CD4-positive, alpha-beta T cell treated with Interleukin-17A for 1 hour (primary cell): ENCODE measurements at places on chromosomes 16 and 17.

- no peak for DNase-seq
These were observed 18.2 kb upstream of the MEIOB start for GRCh38 chr16:1890024-1890707.

DNA sequence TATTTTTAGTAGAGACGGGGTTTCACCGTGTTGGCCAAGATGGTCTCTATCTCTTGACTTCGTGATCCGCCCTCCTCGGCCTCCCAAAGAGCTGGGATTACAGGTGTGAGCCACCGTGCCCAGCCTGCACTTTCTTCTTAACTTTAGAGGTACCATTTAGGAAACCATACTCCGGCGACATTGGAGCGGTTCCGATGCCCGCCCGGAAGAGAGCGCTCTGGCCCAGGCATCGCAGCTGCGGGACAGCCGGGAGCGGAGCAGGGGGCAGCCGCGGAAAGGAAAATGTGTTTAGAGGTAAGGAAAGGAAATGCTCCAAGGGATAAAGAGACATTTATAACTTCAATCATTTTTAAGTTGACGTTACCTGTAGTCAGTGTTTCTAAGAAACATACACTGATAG lies 6.0 kb upstream of the HS3ST3B1 start:
- DNase-seq = no peak

GRCh38 chr16:46715769-46716305 lies 26.4 kb downstream of the ORC6 start:
- DNase-seq = no peak

DNA sequence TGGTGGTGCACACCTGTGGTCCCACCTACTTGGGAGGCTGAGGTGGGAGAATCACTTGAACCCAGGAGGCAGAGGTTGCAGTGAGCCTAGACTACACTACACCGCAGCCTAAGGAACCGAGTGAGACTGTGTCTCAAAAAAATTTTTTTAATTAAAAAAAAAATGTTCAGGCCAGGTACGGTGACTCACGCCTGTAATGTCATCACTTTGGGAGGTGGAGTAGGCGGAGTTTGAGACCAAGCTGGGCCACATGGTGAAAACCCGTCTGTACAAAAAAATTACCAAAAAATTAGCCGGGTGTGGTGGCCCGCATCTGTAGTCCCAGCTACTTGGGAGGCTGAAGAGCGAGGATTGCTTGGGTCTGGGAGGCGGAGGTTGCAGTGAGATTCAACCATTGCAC lies 3.6 kb upstream of the FAM222B start:
- DNase-seq = no peak

DNA sequence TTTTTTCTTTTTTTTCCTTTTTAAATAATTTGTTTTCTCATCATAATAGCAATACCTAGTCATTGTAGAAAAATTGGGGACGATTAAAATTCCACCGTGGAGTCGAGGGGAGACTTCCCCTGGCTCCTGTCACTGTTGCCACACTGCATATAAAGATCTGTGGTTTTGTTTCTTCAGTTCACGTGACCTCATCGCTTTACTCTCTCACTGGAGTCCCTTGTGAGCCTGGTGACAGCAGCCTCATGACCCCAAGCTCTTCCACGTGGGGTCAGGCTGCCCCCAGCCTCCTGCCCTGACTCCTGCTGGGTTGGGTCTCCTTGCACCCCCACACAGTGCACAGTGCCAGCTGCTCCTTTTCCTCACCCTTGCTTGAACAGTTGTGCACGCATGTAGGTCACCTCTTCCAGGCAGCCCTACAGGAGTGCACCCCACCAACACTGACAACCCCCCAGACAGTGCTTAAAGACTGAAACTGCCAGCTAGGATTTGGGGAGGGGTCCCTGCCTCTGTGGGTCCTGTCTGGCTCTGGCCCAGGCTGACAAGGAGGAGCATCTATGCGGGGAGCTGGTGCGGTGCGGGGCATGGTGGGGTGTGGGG lies 7.3 kb upstream of the METRNL start:
- DNase-seq = peak; percentile 33

DNA sequence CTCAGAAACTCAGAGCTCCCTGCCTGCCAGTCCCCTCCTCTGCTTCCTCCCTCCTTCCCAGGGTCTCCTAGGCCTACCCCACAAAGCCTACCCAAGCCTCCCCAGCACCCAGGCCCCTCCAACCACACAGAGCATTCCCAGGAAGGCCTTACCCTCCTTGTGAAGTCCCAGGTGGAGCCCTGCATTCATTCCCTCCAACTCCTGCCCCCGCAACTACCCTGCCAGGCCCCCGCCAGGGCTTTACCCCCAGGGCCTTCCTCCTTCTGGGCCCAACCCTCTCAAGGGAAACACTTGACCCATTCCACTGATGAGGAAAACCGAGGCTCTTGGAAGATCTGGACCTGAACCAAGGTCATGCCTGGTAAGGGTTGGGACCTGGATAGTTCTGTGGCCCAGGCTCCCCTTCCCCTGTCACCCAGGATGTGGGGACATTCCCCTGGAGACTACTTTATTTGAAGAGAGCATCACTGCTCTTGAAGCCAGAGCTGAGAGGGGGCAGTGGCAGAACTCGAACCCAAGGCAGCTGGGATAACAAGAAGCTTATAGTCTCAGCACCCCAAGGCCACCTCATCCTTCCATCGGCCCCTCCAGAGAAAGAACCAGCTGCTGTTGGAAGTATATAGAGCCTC lies 12.5 kb downstream of the PLLP start:
- DNase-seq = no peak

DNA sequence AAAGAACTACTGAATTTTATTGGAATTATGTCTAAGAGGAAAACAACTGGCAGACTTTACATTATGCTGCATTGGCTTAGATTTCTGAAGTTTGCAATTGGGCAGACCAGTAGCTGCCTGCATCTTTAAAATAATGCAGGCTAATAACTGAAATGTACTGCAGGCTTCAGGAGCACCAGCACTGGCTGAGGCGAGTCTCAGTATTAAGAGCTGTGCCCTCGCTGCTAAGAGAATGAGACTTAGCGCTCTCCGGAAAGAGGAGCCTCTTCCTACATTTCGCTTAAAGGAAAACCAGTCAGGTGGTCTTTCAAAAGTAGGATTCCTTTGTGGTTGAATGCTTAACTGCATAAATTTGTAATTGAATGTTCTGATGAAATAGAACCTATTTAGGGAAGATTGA lies 885 bp downstream of the CNTNAP4 start:
- no peak for DNase-seq

DNA sequence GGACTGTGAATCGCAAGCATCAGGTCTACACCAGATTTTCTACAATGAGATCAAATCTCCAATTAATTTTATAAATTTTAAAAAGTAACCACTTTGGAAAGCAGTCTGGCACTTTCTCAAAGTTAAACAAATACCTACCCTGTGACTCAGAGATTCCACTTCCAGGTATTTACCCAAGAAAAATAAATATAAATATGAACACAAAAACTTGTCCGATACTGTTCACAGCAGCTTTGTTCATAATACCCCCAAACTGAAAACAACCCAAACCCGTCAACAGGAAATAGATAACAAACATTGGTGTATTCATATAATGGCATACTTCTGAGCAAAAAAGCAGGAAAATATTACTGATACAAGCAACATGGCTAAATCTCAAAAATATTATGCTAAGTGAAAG lies 12.1 kb downstream of the ZDHHC7 start:
- no peak for DNase-seq

- no peak for DNase-seq
These were observed 27.3 kb downstream of the HIC1 start for GRCh38 chr17:2082003-2082781.

DNA sequence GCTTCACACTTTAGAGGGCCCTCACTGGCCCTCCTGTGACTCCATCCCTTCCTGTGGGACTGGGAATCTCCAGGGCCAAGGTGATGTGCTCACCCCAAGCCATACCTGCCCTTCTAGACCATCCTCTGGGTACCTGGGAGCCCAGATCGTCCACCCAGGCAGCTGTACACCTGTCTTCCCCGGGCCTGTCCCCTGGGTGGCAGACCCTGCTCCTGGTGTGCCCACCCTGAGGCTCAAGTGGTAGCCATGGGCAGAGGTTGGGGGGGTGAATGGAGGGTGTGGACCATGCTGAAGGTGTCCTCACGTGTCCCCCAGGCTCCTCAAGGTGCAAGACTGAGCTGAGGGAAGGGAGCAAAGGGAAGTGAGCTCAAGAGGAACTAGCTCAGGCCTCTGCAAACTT lies 9.3 kb downstream of the CLEC10A start:
- no peak for DNase-seq

- DNase-seq = no peak
These were observed 60.0 kb upstream of the CHMP6 start for GRCh38 chr17:80931421-80932265.

DNA sequence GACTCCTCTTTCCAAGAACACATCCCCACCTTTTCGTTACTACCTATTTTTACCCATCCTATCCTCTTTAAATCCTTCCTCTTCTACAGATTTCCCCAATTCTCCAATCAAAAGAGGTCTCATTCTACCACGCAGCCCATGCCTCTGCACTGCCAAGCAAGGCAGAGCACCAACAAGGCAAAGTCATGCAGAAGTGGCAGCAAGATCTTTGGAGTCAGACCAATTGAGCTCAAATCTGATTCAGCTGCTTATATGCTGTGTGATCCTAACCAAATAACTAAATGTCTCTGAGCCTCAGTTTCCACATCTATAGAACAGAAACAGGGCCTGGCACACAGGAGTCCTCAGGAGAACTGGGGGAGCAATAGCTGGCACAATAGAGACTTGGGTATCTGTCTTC lies 41.0 kb downstream of the TOM1L2 start:
- DNase-seq = no peak

GRCh38 chr17:58325289-58325726 lies 3.3 kb downstream of the TSPOAP1 start:
- no peak for DNase-seq

DNA sequence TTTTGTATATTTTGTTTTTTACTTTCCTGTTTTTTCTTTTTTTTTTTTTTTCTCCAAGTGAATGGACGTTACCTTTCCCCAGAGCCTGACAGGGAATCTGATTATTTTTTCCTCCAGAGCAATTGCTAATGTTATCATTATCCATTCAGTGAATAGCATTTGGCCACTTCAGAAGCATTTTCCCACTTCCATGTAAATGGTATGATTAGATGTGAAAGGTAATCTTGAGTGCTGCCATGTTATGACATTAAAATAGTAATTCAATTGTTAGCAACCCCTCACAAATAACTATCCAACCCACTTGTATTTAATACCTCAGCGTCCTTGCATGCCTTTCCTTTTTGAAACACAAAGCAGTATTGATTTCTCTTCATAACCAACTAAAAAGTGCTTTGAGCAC lies 1243.8 kb downstream of the CDH8 start:
- DNase-seq = no peak

- DNase-seq = no peak
These were observed 316.1 kb upstream of the IRX3 start for GRCh38 chr16:54602666-54603065.
